Esophagus mucosa (tissue), 1 donor: ENCODE measurements at places on chromosomes 12 and 14. TPM values are rescaled to one million over a fixed set of nuclear protein-coding genes. Genes with fewer than 3 reads are reported as not detected.

GRCh38 chr12:56307221-56307965 lies 7.3 kb upstream of the CS start:
- no peak for ATAC-seq

GRCh38 chr12:20142316-20142715 lies 226.0 kb upstream of the PDE3A start:
- no peak for ATAC-seq

DNA sequence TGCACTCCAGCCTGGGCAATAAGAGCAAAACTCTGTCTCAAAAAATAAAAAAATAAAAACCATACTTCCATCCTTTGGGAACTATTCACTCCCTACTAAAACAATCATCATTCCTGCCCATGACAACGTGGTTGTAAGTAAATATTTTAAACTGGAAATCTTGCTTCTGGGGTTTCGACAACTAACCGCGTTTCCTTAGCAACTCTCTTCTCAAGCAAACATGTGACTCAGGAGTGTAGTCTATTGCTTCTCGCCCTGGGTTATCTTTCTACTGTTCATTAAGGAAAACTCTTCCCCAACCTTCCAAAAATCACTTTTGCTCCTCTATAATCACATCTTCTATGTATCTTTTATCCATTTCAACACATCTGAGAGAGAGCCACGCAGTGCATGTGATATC lies 21.8 kb downstream of the APPL2 start:
- ATAC-seq, result no peak

RBP5 gene
- 0.76 TPM for total RNA-seq

OR4E2 gene
- not detected for total RNA-seq

GRCh38 chr12:121050725-121051124 lies 11.7 kb upstream of the OASL start:
- ATAC-seq, result no peak

GRCh38 chr14:69214393-69214792 lies 23.1 kb downstream of the EXD2 start:
- ATAC-seq, result no peak

RPS6KA5 gene
- 9.1 TPM for total RNA-seq

GRCh38 chr14:66619952-66620351 lies 112.0 kb downstream of the GPHN start:
- ATAC-seq, result no peak

DNA sequence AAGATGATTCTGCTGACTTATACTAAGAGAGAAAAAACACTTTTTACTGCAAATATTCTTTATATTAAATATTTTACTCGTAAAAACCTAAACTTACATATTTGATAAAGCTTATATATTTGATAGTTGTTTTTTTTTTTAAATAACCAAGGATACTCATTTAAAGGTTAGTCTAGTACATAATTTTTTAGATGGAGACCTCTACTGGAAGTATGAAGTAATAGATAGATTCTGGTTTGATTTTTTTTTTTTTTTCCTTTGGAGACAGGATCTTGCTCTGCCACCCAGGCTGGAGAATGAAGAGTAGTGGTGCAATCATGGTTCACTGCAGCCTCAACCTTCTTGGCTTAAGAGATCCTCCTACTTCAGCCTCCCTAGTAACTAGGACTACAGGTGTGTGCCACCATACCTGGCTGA lies 16.4 kb downstream of the ARID2 start:
- ATAC-seq, result no peak

DNA sequence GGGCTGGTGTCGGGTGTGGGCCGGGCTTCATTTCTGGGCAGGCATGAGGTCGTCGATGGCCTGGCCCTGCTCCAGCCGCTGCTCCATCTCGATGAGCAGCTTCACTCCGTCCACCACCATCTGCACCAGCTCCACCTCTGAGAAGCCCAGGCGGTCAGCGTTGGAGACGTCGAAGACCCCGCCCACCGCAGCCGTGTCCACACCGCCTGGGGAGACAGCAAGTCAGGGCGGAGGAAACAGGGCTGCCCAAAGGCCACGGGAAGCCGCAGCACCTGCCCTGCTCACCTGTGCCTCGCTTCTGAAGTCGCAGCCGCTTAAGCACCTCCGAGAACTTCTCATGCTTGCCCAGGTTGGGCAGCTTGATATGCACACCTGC lies 2.8 kb downstream of the CKB start:
- no peak for ATAC-seq

FOXG1 gene
- total RNA-seq, result not detected

STRAP gene
- 74.0 TPM for total RNA-seq

DNA sequence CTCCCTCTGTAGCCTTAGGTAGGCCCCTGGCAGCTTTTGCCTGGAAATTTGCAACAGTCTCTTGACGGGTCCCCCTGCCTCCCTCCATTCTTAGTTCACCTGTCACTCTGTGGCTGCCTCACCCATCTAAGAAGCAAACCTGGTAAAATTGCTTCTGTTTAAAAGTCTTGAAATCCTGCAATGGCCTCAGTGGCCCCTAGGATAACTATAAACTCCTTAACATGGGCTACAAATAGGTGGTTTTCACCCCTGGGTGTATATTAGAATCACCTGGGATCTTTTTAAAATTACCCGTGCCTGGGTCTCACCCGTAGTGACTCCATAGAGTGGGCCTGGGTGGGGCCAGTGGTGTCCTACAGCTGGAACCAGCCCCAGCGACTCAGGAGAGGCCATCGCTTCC lies 332.7 kb downstream of the CACNA1C start:
- ATAC-seq, result no peak

DNA sequence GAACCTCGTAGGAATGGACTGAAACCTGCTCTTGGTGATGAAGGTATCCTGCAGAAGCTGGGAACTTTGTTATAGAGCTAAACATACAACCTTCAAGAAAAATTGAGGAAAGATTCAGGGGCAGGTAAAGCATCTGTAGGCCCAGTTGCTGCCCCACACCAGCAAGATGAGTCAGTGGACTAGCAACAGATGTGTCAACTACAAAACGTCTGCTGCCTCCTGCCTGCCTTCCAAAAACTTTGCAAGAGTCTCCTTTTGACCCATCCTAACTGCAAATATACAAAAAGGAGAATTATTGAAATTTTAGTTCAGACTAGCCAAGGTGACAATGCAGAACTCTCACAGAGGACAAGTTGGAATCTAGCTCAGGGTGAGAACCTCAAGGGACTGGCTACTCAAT lies 60.9 kb upstream of the TMTC1 start:
- ATAC-seq, result no peak

- ATAC-seq, result no peak
Observed at GRCh38 chr12:6125310-6125608, 789 bp upstream of the VWF start.

- ATAC-seq, result no peak
Observed at GRCh38 chr12:15648558-15648957, 140.6 kb downstream of the EPS8 start.

AQP6 gene
- not detected for total RNA-seq

- ATAC-seq, result no peak
Observed at GRCh38 chr12:89636776-89637160, 71.9 kb downstream of the ATP2B1 start.

DNA sequence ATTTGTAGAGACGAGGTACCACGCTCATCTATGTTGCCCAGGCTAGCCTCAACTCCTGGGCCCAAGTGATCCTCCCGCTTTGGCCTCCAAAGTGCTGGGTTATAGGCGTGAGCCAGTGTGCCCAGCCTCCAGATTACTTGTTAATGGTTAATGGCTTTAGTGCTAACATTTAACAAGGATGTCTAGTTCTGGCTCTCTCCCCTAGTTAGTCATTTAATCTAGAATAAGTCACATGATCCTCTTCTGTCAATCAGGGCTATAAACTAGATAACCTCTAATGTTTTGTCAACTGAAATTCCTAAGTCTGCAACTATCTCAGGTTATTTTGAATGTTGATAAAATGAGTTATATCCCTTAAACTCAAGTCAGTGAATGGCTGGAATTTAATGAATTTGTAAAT lies 15.7 kb downstream of the ACTR6 start:
- no peak for ATAC-seq

DNA sequence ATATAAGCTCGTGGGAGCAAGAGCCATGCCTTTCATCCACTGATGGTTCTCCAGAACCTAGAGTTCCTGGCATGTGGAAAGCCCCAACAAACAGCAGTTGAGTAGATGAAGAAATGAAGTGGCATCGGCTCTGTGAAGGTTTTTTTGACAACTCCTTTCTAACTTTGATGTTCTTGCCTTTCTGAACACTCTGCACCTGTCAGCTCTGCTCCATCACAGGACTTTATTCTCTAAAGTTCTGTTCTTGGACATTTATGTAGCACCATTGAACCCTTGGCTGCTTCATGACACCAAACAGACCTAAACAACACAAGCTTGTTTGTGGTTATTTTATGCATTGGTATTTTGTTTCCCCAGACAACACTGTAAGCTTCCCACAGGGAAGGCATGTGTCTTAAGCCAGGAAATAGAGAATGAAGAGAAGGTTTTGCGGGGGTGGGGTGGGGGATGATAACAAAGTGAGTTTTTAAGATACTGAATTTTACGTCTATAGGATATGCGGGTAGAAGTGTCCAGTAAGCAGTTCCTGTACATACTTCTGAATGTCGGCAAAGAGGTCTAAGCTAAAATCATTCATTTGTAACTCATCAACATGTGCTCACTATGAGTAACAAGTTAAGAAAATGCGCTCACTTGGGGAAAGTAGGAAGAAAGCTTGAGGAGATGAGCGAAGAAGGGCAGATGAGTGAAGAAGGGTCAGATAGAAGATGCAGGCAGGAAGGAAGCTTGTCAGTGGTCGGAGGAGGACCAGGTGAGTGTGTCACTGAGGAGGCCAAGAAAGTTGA lies 146.0 kb upstream of the PLEKHG7 start:
- ATAC-seq, result no peak

CLEC9A gene
- not detected for total RNA-seq

DNA sequence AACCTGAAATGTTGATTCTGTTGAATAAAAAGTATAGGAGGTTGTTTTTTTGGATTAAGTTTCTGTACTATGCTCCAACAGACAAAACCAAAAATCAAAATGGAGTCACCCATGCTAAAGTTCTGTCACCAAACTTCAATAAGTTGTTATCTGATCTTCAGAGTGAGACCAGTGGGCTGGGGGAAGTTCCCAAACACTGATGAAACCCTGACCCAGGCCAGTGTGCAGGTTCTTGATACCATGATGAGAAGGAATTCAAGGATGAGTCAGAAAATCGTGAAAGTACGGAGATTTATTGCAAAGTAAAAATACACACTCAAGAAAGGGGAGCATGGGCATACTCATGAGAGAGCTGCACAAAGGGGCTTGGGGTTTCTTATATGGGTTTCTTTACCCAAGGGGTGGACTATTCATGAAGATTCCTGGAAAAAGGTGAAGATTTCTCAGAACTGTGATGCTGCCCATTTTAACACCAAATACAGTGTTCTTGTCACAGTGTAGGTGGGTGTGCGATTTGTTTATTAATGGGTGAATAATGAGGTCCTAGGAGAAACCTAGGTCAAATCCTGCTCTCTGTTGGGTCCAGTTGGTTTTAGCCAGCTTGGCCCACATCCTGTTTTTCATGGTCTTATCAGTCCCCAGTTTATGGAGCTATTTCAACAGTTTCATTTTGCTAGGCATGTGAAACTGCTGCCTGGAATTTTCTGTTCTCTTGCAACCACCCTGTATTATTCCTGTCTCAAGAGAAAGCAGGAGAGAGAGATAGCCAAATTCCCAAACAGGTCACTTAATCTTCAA lies 27.5 kb upstream of the DENND5B start:
- no peak for ATAC-seq

DNA sequence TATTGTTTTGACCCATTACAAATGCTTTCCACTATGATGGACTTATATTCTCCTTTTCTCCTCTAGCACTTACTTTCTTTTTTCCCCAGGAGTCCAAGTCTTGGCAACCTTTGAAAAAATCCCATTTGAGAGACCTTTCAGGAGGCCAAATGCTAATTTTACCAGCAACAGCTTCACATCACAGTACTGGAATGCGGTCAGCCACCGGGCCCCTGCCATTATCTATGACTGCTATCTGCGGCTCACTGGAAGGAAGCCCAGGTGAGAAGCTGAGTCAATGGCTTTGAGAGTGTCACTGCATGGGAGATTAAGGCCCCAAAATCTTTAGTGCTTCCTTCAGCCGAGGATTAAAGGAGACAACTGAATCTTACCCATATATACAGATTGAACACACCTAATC lies 64.2 kb downstream of the ERGIC2 start:
- ATAC-seq, result no peak

NRIP2 gene
- total RNA-seq, result 0.08 TPM

CCDC177 gene
- total RNA-seq, result not detected

TSPAN19 gene
- not detected for total RNA-seq

- no peak for ATAC-seq
Observed at GRCh38 chr12:67818459-67818903, 169.9 kb downstream of the DYRK2 start.

- peak; percentile 56 for ATAC-seq
Observed at GRCh38 chr12:113935459-113935858, 30.7 kb downstream of the RBM19 start.

ASB2 gene
- total RNA-seq, result 1.00 TPM

- ATAC-seq, result no peak
Observed at GRCh38 chr14:38761033-38761432, 342.0 kb downstream of the SEC23A start.

DNA sequence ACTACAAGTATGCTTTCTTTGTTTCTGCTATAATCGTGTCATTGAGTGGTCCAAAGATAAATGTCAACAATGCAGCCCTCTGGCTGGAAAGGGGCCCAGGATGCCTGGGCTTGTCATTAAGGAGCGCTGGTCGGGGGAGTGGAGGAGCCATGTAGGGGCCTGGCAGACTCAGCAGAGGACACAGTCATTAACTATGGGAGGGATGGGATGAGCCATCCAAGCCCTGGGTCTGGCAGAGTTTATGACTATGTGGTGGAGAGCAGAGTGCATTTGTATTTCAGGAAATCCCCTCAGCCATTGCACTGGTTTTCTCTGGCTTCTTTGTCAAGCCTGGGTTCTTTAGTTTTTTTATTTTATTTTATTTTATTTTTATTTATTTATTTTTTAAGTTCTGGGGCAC lies 243.1 kb downstream of the C12orf75 start:
- ATAC-seq, result no peak

RNF34 gene
- 25.5 TPM for total RNA-seq

- no peak for ATAC-seq
Observed at GRCh38 chr14:85165094-85165493, 364.9 kb upstream of the FLRT2 start.

AQP2 gene
- total RNA-seq, result not detected

GRCh38 chr12:72207079-72207478 lies 65.1 kb upstream of the TRHDE start:
- no peak for ATAC-seq

DNA sequence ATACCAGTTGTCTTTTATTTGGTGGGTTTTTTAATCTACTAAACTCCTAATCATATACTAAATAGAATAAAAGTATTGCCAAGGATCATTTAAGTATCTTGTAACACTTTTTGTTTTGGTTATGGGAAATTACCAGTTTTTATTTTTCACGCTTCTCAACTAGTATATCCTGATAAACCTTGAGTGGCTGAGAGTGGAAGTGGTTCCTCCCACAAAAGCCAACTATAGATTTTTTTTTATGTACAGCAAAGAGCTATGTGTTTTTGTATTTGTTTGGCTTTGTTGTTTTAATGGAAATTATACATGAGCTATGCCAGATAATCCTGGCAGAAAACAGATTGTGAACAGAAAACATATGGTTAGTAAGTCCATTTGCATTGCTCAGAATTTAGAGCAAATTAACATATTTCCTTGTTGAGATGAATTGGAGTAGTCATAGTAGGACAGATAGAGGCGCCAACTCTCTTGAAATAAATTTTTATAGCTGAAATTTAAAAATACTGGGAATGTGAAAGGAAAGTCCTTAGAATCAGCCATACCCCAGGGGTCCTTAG lies 60.9 kb upstream of the PSMA6 start:
- ATAC-seq, result no peak

GRCh38 chr12:132367852-132368251 lies 38.5 kb upstream of the GALNT9 start:
- no peak for ATAC-seq

CFAP73 gene
- total RNA-seq, result 0.20 TPM

TAMALIN gene
- total RNA-seq, result 3.9 TPM

GRCh38 chr14:87526731-87527130 lies 466.3 kb downstream of the GALC start:
- ATAC-seq, result no peak
